ENCODE measurements at places on chromosomes 7 and 10.

DNA sequence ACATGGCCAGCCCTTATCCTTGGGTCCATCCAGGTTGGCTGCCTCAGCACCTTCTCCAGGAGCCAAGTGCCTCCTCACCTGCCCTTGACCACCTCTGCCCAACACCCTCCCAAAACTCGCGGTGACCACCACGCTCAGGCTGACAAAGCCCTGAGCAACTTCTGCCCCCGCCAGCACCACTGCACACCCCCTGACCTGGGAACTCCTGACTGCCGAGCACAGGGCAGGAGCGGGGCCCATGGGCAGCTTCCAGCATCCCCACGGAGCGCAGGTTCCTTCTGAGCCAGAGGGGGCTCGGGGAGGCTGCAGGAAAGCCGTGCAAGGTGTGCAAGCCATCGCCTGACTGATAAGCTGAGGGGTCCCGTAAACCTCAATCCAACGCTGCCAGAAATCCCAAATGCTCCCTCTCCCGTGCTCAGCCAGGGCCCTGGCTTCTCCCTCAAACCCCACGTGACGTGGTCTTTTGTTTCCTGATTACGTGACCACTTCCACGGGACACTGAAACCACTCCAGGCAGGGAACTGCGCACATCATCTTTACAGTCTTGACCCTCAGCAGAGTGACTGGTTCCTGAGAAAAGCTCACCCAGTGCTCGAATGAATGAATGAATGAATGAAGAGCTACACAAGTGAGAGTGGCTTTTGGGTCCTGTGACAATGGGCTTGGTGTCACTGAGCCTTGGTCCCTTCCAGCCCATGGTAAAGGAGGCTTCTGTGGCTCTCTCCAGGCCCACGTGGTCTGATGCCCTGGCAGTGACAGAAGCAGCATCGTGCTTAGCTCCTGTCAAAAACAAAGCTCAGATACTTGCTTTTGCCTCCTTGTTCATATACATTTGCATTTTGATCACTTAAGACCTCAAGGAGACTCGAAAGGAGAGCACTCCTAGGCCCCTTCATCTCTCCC lies 249.8 kb upstream of the PPP2R2D start:
- no peak for DNase-seq

DNA sequence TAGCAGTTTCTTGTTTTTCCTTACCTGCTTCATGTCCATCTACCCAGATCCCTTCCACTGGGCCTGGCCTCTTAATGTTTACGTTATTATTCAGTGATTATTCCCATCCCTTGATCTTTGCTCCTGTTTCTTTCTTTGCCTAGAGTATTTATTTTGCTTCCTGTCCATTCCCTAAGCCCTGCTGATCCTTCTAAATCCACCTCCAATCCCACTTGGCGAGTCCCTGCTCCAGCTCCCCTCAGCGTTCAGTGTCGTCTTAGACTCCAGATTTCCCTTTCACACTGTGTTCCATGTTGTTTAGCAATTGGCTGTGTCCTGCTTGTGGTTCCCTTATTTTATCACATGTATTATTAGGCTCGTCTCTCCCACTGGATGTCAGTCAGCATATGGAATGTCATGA lies 7.3 kb downstream of the PPP2R2D start:
- DNase-seq, result no peak

DNA sequence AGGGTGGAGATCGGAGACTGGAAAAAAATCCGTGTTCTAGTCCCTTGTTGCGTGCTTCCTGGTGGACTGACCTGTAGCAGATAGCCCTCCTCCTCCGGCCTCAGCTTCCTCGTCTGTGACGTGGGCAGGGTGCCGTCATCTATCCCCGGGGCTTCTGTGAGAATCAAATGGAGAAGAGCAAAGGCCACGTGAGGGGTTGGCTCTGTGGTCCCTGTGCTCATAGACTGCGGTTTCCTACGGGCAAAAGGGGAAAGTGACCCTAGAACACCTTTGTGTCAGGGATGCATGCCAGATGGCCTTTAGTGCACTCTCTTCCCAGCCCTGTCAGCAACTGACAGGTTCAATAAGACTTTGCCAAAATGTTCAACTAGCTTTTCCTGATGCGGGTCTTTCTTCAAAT lies 33.7 kb downstream of the GRK5 start:
- no peak for DNase-seq

DNA sequence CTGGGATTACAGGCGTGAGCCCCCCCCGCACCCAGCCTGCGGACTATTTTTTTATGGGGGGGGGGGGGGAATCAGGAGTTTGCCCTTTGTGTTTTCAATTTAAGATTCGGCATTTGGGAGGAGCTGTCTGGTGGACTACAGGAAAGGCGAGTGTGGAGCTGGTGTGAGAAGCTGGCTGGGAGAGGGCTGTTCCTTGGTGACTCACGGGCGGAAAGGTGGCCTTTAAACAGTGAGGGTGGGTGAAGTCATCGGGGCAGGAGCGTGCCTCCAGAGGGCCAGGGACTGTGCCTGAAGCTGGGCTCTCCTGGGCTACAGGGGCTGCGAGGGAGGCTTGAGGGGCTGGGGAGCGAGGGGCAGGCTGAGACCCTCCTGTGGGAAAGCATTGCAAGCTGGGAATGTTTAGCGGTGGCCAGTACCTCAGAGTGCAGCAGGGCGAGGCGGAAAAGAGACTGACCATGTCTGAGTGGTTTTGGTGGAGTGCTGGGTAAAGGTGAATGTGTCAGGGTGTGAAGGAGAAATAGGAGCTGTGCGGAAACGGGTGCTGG lies 39.7 kb upstream of the ZNF32 start:
- DNase-seq, result no peak

DNA sequence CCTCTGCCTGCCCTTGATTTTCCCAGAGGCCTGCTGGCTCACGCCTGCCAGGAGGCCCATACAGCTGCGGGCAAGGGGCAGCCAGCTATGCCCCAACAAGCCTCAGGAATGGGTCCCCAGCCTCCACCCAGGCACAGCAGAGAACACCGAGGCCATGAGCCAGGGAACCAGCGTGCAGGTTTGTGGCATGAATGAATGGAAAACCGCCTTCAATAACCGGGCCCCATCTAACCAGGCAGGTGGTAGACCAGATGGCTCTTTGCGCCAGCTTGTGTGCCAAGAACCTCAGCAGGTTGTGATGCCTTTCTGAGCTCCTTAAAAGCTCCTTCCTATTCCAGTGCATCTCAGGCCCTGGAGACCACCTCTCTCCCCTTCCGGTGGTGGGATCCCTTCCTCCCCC lies 50.2 kb downstream of the ELFN1 start:
- DNase-seq, result no peak
